ENCODE measurements at places on chromosomes 4 and X.

- no peak for DNase-seq
Measured at GRCh38 chr4:17187003-17187402, 288.6 kb upstream of the LDB2 start.

- no peak for DNase-seq
Measured at GRCh38 chrX:1484638-1485019, 31.9 kb upstream of the ASMTL start.

- no peak for DNase-seq
Measured at GRCh38 chr4:128553686-128554515, 255.6 kb upstream of the JADE1 start.

- no peak for DNase-seq
Measured at GRCh38 chrX:8813036-8813435, 11.9 kb upstream of the FAM9A start.

DNA sequence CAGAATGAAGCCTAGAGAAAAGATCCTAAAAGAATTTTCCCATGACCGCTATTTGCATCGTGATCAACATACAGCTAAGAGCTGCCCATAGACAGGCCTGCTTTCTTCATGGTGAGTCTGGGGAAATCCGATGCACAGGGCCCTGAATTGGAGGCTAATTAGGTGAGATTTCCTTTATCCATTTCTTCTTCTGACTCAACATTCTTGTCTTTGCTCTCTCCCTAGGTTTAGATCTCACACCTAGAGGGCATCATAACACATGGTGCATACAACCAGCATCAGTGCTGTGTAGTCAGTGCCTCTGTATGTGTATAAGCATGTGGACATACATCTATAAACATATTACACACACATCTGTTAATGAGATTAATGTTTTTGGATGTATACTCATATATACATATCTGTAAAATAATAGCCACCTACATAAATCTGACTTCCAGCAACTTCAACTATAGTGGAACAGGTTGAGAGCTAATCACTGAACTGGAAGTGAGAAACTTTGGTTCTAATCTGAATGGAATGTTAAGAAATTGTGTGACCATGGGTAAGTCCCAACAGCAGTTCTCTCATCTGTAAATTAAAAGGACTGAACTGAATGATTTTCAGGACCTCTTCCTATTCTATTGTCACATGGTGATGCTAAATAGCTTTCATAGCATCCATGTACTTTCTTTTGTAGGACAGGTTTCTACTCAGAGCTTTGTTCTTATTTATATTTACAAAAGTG is 17.5 kb downstream of the GATB start:
- no peak for DNase-seq

GRCh38 chrX:68193234-68193633 is 240.1 kb downstream of the OPHN1 start:
- DNase-seq = no peak

- no peak for DNase-seq
Measured at GRCh38 chr4:141347684-141348083, 127.0 kb downstream of the ZNF330 start.
